ENCODE measurements at places on chromosomes 11 and 22.

GRCh38 chr22:44586999-44587736 lies 89.1 kb upstream of the RTL6 start:
- no peak for DNase-seq

DNA sequence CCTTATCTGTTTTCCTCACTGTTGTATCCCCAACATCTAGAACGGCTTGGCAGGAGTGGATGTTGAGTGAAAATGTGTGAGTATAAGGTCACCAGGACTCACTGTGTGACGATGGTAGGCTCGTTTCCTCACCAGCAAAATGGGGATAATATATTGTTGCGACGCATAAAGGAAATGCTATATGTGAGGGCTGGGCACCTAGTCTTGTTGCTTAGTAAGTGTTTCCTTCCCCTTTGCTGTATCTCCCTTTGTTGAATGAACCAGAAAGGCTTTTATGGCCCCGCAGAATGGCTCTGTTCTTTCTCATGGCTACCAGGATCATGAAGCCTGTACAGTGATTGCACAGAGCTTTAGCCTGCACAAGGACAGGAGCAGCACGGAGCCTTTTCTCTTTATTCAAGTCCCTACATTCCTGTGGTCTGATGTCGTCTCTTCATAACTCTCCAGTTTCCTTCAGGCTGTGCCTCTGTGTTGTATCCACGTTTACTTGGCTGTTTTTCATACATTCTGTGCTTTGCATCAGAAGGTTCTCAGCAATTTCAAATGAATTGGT lies 5.4 kb downstream of the TNRC6B start:
- no peak for DNase-seq

DNA sequence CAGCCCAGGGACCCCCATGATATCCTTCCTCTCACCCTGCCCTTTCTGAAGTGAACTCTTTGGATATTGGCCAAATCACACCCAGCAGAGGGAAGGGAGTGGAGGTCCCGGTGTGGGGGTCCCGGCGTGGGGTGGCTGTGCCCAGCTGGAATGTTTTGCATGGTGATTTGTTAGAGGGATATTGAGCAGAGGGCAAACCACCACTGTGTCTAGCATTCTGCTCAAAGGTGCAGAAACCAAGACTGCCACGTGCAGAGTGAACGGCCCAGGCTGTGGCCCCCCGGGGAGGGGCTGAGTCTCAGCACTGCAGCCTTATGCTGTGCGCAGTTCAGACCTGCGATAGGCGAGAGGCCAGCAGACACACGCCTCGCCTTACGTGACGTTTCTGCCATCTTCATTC lies 7.9 kb upstream of the BID start:
- DNase-seq: no peak

DNA sequence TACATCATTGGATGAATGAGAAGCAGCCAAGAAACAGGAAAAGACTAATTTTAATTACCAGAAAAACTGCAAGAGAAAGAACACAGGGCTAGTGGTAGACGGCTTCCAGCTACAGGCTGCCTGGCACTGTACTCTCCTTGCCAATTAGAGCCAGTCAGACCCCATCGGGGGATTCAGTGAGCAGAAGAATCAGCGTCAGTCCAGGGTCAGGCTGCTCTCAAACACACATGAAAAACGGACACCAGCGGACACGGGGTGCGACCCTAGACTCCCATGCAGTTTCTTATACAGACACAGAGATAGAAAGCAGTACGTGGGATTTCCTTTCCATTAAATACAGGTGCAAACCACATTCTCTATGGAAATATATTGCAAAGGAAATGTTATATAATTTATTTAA lies 1.1 kb upstream of the CNTN5 start:
- DNase-seq: no peak

- DNase-seq: no peak
Observed at GRCh38 chr11:128881221-128881620, 9.9 kb upstream of the KCNJ5 start.

DNA sequence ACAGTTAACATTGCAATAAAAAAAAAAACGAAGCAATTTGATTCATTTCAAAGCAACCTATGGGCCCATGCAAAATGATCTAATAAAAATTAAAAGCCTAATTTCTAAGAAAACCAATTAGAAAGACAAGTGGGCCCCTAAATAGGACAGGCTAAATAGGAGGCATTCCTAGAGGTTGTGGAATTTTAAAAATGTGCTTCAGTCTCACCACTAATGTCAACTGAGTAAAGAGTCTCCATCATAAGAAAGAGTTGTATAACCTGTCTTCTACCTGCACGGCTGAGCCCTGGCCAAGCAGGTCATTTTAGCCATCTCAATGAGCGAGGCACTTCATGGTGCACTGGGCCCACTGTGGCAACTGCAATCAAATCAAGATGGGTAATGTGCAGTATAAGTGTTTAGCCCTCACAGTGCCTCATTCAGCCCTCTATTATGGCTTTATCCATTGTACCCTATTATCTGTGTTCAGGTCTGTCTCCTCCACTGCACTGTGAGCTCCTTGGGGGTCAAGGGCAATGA lies 76.4 kb downstream of the PRSS23 start:
- no peak for DNase-seq

DNA sequence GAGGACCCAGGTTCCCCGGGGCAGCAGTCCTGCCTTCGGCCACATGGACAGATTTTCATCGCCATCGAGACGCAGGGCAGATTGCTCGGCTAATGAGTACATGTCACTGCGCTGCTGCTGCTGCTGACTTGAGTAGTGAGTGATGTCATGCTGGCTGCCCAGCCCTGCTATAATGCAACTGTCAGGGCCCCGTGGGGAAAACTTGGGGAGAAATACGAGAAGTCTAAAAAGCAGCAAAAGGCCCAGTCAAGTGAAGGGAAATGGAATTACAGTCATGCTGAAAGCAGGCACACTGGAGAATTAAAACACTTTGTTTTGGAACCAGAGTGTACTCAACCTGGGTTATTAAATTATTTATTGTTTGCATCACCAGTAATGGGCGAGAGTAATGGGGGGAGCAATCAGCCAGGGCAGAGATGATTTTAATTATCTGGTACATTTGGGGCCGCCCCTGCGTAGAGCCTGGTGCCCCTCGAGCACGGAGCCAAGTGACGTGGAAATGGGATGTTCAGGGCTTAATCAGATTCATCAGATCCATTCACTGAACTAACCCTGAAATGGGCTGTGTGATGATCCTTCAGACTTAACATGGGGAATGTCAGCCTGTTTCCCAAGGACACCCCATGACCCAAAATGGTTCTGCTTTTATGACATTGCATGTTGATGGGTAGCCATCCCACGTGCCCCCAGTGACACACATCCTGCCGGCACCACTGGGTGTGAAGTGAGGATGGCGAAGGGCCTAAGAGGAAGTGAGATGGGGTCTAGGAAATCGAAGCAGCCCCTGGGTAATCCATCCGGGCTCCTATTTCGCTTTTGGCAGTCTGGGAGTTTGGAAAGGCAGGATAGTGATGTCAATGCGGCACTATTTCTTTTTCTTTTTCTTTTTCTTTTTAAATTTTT lies 241.6 kb upstream of the CADM1 start:
- no peak for DNase-seq

DNA sequence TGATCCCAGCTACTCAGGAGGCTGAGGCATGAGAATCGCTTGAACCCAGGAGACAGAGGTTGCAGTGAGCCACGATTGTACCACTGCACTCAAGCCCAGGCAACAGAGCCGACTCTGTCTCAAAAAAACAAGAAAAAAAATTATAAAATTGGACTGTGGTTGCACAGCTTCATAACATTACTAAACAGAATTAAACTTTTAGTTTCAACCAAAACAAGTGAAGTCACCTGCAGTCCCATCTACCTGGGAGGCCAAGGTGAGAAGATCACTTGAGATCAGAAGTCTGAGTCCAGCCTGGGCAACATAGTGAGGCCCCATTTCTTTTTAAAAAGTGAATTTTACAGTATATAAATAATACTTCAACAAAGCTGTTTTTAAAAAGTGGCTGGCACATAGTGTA lies 47.8 kb upstream of the CD5 start:
- DNase-seq: no peak

GRCh38 chr11:14054116-14055107 lies 91.9 kb downstream of the SPON1 start:
- DNase-seq: no peak
